ENCODE measurements at places on chromosomes 7 and 10. TPM values are rescaled to one million over a fixed set of nuclear protein-coding genes. Genes with fewer than 3 reads are reported as not detected.

DNA sequence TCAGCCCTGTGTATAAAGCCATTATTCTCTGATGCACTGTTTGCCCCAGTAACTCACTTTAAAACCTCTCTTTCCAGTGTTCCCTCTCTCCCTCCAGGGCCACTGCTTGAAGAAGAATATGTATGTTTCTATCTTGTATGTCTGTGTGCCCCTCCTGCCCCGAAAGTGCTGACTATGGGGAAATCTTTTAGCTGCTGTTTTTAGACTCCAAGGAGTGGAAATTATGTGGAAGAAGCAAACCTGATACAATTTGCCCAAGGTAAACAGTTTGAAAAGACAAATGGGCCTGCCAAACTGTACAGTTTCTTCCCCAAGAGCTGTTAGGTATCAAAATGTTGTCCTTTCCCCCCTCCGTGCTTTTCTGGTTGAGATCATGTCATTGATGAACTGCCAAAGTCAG is 3.4 kb downstream of the ADRA2A start:
- peaks cover 38% of the 10 kb centered on the region for H3K27me3 ChIP-seq
- peaks cover 22% of the 10 kb centered on the region for H3K4me1 ChIP-seq
- H3K36me3 ChIP-seq = no peaks in the 10 kb centered on the region
- H3K27ac ChIP-seq = no peak overlapping the region
- no peak overlapping the region for H3K4me3 ChIP-seq
- no peak for DNase-seq

GRCh38 chr7:27688056-27688455 is 25.4 kb upstream of the HIBADH start:
- no peaks in the 10 kb centered on the region for H3K27me3 ChIP-seq
- H3K4me3 ChIP-seq = no peak overlapping the region
- H3K27ac ChIP-seq = no peak overlapping the region
- no peaks in the 10 kb centered on the region for H3K36me3 ChIP-seq
- no peaks in the 10 kb centered on the region for H3K4me1 ChIP-seq

GRCh38 chr10:65065278-65065677 is 1544.1 kb downstream of the REEP3 start:
- H3K4me3 ChIP-seq = no peak overlapping the region
- H3K4me1 ChIP-seq = no peaks in the 10 kb centered on the region
- no peaks in the 10 kb centered on the region for H3K27me3 ChIP-seq

DNA sequence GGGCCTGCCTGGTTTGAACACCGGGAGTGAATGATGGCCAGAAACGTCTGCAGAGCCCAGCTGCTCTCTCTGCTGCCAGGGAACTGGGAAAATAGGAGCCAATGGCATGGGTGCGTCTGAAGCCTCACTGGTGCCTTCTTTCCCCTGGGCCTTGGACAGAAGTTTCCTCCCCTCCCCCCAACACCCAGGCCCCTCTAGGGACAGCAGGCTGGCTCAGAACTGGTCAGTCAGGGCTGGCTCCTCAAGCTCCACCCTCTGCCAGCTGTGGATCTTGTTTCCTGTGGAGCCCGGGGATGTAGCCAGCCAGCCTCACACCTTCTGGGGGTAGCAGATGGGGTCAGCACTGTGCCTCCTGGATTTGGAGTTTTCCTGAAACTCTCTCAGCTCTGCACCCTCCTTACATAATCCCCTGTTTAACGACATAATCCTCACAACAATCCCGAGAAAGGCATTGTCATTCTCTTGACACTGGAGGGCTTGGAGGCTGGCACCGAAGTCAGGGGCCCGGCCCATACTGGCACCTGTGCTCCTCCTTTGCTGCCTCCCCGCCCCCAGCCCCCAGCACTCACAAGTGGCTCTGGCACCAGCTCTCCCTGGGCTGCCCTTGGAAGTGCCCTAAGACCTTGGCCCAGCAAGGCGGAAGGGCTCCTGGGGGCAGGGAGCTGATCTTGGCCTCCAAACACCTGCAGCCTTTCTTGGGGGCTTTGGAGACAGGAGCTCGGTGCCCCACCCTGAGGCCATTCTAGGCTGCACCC is 5.7 kb downstream of the LDB3 start:
- no peak for DNase-seq
- no peaks in the 10 kb centered on the region for H3K27me3 ChIP-seq
- peak overlapping the region; percentile 9 for H3K27ac ChIP-seq
- no peaks in the 10 kb centered on the region for H3K36me3 ChIP-seq
- no peaks in the 10 kb centered on the region for H3K4me1 ChIP-seq
- H3K4me3 ChIP-seq = no peak overlapping the region

- peaks cover 5% of the 10 kb centered on the region for H3K4me1 ChIP-seq
- no peaks in the 10 kb centered on the region for H3K36me3 ChIP-seq
- H3K27ac ChIP-seq = no peak overlapping the region
- H3K4me3 ChIP-seq = no peak overlapping the region
- no peak for DNase-seq
- no peaks in the 10 kb centered on the region for H3K27me3 ChIP-seq
Measured at GRCh38 chr7:37643876-37644275, 39.7 kb upstream of the GPR141 start.

- H3K4me1 ChIP-seq = peaks cover 54% of the 10 kb centered on the region
- no peaks in the 10 kb centered on the region for H3K27me3 ChIP-seq
- no peak for DNase-seq
- no peak overlapping the region for H3K4me3 ChIP-seq
- H3K36me3 ChIP-seq = no peaks in the 10 kb centered on the region
Measured at GRCh38 chr7:1447551-1448244, 11.6 kb downstream of the MICALL2 start.

- H3K27ac ChIP-seq = peak overlapping the region; percentile 94
- H3K36me3 ChIP-seq = peaks cover 33% of the 10 kb centered on the region
- peak; percentile 63 for DNase-seq
- H3K4me3 ChIP-seq = no peak overlapping the region
Measured at GRCh38 chr7:130891254-130892094, 157.5 kb upstream of the KLF14 start.

The CLEC5A gene
- 3.0 TPM for total RNA-seq

The GRK5 gene
- 61.7 TPM for total RNA-seq

The INPP5A gene
- 74.7 TPM for total RNA-seq

The PDSS1 gene
- 5.0 TPM for total RNA-seq

The LEP gene
- total RNA-seq = 70.7 TPM

The SLC16A12 gene
- total RNA-seq = 25.8 TPM

The TMEM213 gene
- not detected for total RNA-seq

The OR2A1 gene
- not detected for total RNA-seq

The ANKRD30A gene
- not detected for total RNA-seq

Data from tibial nerve (tissue), 4 donors.